Myocyte (in vitro differentiated cells): ENCODE measurements at places on chromosomes 12 and 14. TPM values are rescaled to one million over a fixed set of nuclear protein-coding genes. Genes with fewer than 3 reads are reported as not detected.

SERPINA9 gene
- total RNA-seq = not detected in 2 replicates

PLBD1 gene
- 0.19 and 0.21 TPM in 2 replicates for total RNA-seq

AKAP3 gene
- 3.1 and 4.2 TPM in 2 replicates for total RNA-seq

KRT72 gene
- total RNA-seq = not detected in 2 replicates

FIGNL2 gene
- total RNA-seq = 0.11 and 0.36 TPM in 2 replicates

SLC38A4 gene
- total RNA-seq = 3.9 and 4.1 TPM in 2 replicates

USP5 gene
- total RNA-seq = 146 and 154 TPM in 2 replicates

CLEC4C gene
- not detected in 2 replicates for total RNA-seq

PROX2 gene
- total RNA-seq = not detected in 2 replicates

ART4 gene
- not detected in 2 replicates for total RNA-seq

FAM90A1 gene
- total RNA-seq = not detected in 2 replicates

ATP6V1D gene
- 130 and 183 TPM in 2 replicates for total RNA-seq

PPP1R1A gene
- total RNA-seq = 0.21 and 0.83 TPM in 2 replicates

RDH16 gene
- total RNA-seq = 0.10 and 0.13 TPM in 2 replicates

COPZ1 gene
- 228 and 256 TPM in 2 replicates for total RNA-seq

SMOC1 gene
- 0.21 and 1.4 TPM in 2 replicates for total RNA-seq

RABGGTA gene
- total RNA-seq = 26.3 TPM in 2 replicates

RERG gene
- total RNA-seq = 2.5 and 2.8 TPM in 2 replicates

GZMH gene
- total RNA-seq = not detected in 2 replicates

DTX1 gene
- 0.13 TPM in 1 of 2 replicates, not detected in the other for total RNA-seq

AQP6 gene
- total RNA-seq = 0.05 TPM in 1 of 2 replicates, not detected in the other

KIF5A gene
- total RNA-seq = not detected in 2 replicates

MYF6 gene
- 28.1 and 119 TPM in 2 replicates for total RNA-seq

GALNT8 gene
- not detected in 2 replicates for total RNA-seq

KRT85 gene
- not detected in 2 replicates for total RNA-seq

NPFF gene
- not detected in 2 replicates for total RNA-seq

PTPN6 gene
- 1.5 TPM in 1 of 2 replicates, not detected in the other for total RNA-seq

SIRT4 gene
- total RNA-seq = 4.5 and 5.6 TPM in 2 replicates

GSKIP gene
- total RNA-seq = 18.5 and 20.5 TPM in 2 replicates

CLBA1 gene
- total RNA-seq = 10.6 and 13.2 TPM in 2 replicates

TOMM20L gene
- not detected in 2 replicates for total RNA-seq

BDKRB2 gene
- total RNA-seq = 0.19 and 0.26 TPM in 2 replicates

TMEM132C gene
- not detected in 2 replicates for total RNA-seq

RAB21 gene
- total RNA-seq = 39.1 and 39.9 TPM in 2 replicates

TEX52 gene
- not detected in 2 replicates for total RNA-seq

E2F7 gene
- total RNA-seq = 3.9 and 7.3 TPM in 2 replicates

CLEC2A gene
- not detected in 2 replicates for total RNA-seq

ZNF891 gene
- total RNA-seq = 1.0 and 1.2 TPM in 2 replicates

HPD gene
- 0.13 TPM in 1 of 2 replicates, not detected in the other for total RNA-seq

DHRS7 gene
- 84.1 and 92.1 TPM in 2 replicates for total RNA-seq

RIPK3 gene
- total RNA-seq = not detected in 2 replicates

PCK2 gene
- total RNA-seq = 8.2 and 8.7 TPM in 2 replicates

PSMB11 gene
- not detected in 2 replicates for total RNA-seq
